Fibroblast of gingiva (primary cell): ENCODE measurements at places on chromosomes 6 and 20.

- no peak for DNase-seq
Observed at GRCh38 chr6:29524444-29525310, 34.9 kb downstream of the UBD start.

GRCh38 chr6:47096211-47096895 is 54.2 kb upstream of the ADGRF1 start:
- no peak for DNase-seq

DNA sequence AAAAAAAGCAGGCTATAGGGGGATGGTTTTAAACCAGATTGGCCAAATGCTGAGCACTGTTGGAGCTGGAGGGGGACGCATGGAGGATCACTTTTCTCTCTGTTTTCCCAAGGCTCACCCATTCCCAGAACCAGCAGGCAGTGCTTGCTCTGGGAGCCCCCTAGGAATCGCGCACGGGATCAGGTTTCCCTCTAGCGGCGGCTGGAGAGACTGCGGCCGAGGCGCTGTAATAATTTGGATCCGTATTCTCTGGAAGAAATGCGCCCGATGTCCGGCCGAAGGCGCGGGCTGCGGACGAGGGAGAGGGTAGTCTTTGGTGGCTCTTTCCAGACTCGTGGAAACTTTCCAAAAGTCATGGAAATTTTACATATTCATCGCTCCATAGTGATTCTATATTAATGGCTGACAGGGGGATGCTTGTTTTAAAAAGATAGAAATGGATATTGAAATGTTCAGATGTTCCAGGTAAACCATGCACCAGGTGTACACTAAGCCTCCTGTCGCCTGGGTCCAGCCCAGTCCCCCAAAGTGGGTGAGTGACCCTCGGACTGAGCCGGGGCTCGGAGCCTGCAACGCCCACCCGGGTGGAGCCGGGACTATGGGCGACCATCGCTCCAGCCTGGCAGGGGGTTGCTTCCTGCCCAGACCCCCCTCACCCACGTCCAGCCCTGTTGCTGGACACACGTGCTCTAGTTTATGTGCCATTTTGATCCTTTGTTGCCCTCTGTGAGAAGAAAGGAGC is 78.7 kb upstream of the PHACTR3 start:
- no peak for DNase-seq

DNA sequence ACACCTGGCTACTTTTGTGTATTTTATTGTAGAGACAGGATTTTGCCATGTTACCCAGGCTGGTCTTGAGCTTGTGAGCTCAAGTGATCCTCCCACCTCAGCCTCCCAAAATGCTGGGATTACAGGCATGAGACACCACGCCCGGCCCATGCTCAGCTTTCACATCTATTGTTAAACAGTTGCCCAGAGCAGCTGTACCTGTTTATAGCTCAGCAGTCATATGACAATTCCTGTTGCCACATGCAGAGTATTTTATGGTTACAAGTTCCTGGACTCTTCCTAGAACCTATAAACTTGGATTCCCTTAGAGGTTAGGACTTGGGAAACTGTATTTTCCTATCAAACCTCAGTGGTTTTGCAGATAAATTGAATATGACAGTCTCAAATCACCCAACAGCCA is 188.3 kb upstream of the KCNG1 start:
- no peak for DNase-seq

DNA sequence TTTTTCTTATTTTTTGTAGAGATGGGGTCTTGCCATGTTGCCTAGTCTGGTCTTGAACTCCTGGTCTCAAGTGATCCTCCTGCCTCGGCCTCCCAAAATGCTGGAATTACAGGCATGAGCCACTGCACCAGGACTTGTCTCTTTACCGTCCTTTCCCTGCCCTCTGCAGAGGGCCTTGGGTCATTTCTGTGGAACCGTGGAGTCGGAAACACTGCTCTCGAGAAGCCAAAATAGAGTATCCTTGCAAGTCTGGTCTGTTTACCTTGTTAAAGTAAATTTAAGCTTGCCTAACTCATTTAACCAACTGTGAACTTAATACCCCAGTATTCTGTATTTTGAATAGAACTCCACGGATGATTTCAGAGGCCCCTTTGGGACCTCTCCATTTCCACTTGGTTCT is 51.4 kb downstream of the KDM1B start:
- no peak for DNase-seq
